Activated T-helper 9 cell treated with anti-CD3 and anti-CD28 coated beads, Interleukin-2, amount 50 U/mL, for 16 hours (primary cell): ENCODE measurements at places on chromosomes 5 and 9.

DNA sequence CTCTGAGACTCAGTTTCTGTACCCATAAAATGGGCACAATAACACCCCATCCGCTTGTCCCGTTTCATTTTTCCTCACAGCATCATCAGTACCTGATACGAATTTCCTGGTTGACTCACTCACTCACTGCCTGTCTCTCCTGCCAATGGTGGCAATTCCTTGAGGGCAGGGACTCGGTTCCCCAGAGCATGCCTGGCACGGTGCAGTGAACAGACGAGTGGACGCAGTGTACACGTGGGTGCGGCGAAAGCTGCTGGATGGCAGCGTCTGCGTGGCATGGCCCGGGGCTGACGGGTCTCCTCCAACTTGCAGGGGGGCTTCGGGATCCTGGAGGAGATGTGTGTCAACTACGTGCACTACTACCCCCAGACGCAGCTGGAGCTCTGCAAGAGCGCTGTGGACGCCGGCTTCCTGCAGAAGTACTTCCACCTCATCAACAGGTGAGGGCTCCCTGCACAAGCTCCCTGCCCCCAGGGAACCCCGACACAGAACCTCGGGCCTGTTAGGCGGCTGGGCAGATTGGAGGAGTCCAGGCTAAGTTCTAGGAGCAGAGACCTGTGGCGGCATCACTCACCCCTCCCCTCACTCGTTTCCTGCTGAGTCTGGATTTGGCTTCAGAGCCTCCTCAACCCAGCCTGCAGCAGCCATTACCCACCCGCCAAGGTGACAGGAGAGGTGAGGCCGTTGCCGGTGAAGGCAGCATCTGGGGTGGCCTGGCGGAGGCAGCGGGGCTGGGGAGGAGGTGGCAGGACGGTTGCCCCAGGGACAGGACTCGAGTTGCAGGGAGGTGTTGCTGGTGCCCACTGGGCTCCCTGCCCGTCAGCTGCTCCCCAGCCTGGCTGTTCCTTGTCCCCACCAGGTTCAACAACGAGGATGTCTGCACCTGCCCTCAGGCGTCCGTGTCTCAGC is 20.3 kb downstream of the DBH start:
- no peak for DNase-seq

- DNase-seq: no peak
Measured at GRCh38 chr5:151733358-151734063, 24.9 kb downstream of the ATOX1 start.

- no peak for DNase-seq
Measured at GRCh38 chr9:11868795-11869194, 824.4 kb upstream of the TYRP1 start.

DNA sequence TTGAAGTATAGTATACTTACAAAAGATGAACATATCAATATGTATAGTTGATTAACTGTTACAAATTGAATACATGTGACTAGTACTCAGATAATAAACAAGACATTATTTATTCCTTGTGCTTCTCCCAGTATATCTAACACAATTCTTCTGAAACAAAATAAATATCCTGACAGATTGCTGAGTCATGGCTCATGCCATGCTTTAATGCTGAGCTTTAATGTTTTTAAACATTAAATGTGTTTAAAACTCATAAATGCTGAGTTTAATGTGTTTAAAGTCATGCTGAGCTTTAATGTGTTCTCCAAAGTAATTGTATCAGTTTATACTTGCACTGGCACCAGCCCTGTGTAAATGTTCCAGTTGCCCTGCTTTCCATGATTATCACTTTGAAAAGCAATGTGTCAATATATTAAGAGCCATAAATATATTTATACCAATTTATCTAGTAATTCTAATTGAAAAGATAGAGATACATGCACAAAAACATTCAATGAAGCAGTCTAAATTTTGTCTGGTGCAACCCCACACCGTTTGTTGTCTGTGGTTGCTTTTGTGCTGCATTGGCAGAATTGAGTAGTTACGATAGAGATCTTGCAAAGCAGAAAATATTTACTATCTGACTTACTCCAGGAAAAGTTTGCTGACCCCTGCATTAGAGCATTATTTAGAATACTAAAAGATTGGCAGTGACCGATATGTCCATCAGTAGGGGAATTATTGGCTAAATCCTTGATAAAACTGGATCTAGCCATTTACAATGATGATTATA is 15.7 kb downstream of the KIAA1958 start:
- DNase-seq: no peak

- DNase-seq: no peak
Measured at GRCh38 chr9:93254061-93254481, 70.1 kb downstream of the WNK2 start.

- no peak for DNase-seq
Measured at GRCh38 chr5:38831909-38832308, 13.9 kb upstream of the OSMR start.

GRCh38 chr5:181024245-181025064 is 15.6 kb upstream of the BTNL9 start:
- no peak for DNase-seq
